IPS-NIHi11 (cell line): ENCODE measurements at places on chromosomes 7 and 10.

GRCh38 chr7:22858274-22858639 lies 35.6 kb upstream of the TOMM7 start:
- no peak for DNase-seq

GRCh38 chr7:8211725-8212096 lies 50.3 kb downstream of the ICA1 start:
- no peak for DNase-seq

DNA sequence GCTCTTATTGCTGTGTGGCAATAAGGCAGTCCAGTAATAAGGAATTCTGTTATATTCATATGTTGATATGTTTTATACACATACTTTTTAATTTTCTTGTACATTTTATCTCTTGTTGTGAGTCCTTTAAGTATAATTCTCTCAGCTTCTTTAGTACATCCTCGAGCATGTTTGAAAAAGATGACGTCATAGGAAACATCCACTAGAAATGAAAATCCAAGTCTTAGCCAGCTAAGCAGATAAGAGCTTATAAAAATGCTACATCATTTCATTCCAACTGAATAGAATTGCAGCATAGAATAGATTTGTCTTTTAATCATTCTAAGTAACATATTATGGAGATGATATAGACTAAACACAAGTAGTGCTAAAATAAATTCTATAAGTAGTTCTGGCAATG lies 283.7 kb upstream of the FZD1 start:
- DNase-seq: no peak

DNA sequence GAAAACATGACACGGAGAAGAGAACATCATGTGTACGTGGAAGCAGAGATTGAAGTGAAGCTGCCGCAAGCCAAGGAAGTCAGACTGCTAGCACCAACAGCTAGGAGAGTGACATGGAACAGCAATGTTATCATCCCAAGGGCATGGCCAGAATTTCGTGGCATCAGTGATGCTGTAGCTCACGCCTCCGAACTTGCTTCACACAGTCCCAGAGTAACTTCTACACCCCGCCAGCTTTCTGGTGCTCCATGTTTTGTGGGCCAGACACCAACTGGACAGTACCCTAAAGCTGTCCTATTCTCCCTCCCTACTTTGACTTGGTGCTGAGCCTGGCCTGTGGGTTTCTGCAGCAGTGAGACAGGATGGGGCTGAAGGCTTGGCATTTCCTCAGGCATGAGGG lies 33.0 kb upstream of the EMX2 start:
- no peak for DNase-seq

DNA sequence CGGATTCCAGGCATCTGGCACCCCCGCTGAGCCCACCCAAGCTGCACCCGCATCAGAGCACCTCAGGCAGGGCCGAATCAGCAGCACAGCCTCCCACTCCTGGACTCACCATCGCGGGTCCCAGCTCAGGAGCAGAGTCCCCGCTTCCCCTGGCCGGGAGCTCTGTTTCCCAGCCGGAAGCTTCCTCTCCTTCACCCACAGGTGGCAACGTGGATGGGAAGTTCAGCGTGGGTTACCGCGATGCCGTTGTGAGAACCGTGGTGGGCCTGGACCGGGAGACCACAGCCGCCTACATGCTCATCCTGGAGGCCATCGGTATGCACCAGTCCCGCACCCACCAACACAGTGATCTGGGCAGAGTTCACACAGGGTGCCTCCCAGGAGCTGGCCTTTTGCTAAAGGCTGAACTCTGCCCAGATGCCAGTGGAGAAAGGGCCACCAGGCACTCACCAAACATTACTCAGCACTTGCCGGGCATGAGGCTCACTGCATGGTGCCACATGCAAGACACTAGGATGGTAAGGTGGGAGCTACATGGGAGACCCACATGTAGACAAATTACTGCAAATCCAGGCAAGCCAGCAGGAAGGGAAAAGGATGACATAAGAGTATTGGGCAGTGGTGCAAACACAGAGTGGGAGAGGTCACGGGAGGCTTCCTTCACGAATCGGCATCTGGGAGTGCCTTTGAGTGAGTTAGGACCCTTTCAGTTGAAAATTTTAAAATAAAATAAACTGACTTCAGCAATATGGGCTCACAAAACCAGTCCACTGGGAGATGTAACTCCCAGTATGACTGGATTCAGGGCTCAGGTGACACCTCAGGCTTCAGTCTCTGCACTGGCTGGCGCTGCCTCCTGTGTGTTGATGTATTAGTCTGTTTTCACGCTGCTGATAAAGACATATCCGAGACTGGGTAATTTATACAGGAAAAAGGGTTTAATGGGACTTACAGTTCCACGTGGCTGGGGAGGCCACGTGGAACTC lies 10.4 kb downstream of the C10orf105 start:
- no peak for DNase-seq

DNA sequence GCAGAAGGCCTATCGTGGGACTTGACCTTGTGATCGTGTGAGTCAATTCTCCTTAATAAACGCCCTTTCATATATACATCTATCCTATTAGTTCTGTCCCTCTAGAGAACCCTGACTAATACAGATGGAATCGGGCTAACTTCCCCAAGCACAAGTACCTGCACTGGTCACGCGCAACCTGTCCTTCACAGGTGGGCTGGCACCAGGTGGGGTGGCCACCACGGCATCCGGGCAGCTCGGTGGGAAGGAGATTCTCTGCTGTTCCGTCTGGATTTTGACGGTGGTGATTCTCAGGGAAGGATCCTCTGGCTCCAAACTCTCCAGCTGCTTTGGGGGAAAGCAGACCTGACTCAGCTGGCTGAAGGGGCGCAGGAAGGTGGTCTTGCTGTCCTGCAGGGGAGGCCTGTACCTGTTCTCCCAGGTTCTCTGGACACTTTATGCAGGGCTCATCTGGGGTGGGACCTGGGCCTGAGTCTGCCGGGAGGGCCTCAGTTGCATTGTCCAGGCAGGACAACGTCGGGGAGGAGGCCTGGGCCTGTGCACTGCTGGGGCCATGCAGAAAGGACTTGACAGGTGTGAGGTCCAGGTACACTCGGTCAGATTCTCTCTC lies 61.1 kb downstream of the VWA2 start:
- DNase-seq: no peak

- DNase-seq: no peak
Observed at GRCh38 chr10:67819768-67820204, 18.2 kb downstream of the DNAJC12 start.

DNA sequence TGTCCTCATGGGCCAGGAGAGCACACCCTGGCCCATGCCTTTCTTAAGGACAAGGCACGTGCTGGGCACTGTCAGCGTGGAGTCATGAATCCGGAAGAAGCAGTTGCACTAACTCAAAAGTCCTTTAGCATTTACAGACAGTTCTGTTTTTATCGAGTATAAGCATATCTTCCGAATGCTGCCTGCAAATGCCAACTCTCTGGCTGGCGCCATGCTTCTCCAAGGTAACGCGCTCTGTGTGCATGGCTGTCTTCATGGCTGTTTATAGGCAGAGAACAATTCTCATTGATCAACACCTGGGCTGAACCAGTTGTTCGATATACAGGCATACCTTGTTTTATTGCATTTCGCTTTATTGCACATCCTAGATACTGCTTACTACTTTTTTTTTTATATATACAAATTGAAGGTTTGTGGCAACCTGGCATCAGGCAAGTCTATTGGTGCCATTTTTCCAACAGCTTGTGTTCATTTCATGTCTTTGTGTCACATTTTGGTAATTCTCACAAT lies 28.0 kb upstream of the ZNRF2 start:
- no peak for DNase-seq

- DNase-seq: no peak
Observed at GRCh38 chr10:389261-389790, 254.1 kb downstream of the ZMYND11 start.

GRCh38 chr10:8113616-8114015 lies 59.1 kb downstream of the GATA3 start:
- no peak for DNase-seq

- DNase-seq: no peak
Observed at GRCh38 chr10:91444211-91445182, 34.4 kb downstream of the HECTD2 start.

- DNase-seq: no peak
Observed at GRCh38 chr7:128268233-128268632, 27.2 kb downstream of the LEP start.

DNA sequence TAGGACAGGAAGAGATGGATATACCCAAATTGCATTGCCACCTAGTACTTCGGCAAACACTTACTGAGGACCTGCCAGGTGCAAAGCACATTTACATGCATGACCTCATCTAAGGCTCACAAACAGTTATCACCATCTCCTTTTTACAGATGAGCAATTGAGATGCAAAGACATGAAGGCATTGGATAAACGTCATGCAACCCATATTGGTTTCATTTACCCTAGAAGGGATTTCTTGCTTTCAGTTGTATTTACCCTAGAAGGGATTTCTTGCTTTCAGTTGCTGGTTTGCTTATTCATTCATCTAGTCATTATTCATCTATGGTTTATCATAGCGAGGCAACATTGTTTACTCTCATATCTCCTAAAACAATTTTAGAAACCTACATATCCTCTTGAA lies 52.2 kb downstream of the STEAP1B start:
- no peak for DNase-seq

DNA sequence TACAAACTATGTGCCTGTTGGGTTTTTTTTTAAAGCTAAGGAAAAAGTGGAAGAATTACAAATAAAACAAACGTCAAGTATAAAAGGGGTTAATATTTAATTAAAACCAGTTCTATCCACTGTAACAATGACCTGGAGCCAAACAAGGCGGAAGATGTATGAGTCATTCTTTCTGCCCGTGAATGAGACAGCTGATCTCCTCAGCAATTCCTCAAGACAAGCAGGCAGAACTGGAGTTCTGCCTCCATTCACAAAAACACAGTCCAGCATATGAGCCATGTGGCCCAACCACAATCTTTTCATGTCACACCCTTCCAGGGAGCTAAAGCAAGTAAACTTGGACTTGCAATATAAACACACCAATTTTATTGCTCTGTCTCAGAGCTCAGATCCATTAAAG lies 8.4 kb downstream of the ETV1 start:
- DNase-seq: peak; percentile 64

DNA sequence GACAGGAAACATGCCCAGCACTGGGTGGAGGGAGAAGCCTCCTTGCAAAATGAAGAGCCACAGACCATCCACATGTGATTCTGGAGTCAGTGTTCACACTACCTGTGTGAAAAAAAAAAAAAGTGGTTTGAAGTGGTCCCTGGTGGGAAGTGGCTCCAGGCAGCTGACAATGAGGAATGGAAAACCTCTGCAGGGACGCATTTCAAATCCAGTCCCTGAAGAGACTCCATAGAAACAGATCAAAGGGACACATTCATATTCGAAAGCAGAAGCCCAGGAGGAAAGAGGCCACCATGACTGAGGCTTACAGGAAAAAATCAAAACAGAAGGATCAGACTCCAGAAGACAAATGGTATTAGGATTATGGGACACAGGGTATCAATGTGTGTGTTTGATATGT lies 11.5 kb upstream of the TCERG1L start:
- no peak for DNase-seq

- DNase-seq: no peak
Observed at GRCh38 chr10:129502448-129502847, 35.4 kb downstream of the MGMT start.

GRCh38 chr10:3173171-3173878 lies 743 bp upstream of the PITRM1 start:
- DNase-seq: peak; percentile 89

- no peak for DNase-seq
Observed at GRCh38 chr7:924541-925231, 29.8 kb downstream of the ADAP1 start.

- DNase-seq: no peak
Observed at GRCh38 chr7:96996958-96997511, 8.3 kb upstream of the DLX6 start.

DNA sequence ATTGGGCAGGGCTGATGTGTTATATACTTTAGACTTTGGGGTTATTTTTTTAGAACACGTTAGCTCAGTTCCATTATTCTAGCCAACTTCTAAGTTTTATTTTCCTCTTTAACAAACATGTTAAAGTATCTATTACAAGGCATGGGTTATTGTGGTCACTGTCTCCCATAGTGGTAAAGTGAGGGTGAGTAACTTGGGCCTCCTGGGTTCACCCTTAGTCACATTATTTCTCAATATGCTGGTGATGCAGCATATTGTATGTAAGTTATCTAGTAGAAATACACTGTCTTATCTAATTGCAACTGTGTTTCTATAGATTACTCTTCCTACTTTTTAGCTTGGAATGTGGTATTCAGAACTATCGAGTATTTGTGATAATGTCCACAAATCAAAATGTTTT lies 65.9 kb downstream of the BBS9 start:
- DNase-seq: no peak

GRCh38 chr10:3782146-3782450 lies 2.9 kb downstream of the KLF6 start:
- no peak for DNase-seq

- peak; percentile 48 for DNase-seq
Observed at GRCh38 chr7:21507627-21508343, 35.1 kb upstream of the DNAH11 start.

DNA sequence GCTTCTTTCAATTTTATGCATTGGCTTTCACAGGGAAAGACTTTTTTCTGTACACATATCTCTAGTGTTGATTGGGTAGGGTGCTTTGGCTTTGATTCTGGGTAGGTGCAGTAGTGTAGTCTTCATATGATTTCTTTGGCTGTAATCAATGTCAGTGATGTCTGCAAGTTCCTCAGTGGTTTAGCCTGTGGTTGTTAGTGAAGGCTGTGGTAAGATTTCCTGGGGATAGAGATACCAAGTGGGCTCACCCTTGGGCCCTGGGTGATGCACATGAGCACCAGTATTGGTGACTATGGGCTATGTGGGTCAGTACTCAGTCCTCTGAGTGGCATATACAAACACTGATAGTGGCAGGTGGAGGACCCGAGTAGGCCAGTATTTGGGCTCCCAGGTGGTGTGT lies 13.0 kb downstream of the GIMAP8 start:
- no peak for DNase-seq
